ENCODE measurements at places on chromosomes 5 and 9.

GRCh38 chr5:10801931-10802666 is 41.1 kb upstream of the DAP start:
- DNase-seq: no peak

DNA sequence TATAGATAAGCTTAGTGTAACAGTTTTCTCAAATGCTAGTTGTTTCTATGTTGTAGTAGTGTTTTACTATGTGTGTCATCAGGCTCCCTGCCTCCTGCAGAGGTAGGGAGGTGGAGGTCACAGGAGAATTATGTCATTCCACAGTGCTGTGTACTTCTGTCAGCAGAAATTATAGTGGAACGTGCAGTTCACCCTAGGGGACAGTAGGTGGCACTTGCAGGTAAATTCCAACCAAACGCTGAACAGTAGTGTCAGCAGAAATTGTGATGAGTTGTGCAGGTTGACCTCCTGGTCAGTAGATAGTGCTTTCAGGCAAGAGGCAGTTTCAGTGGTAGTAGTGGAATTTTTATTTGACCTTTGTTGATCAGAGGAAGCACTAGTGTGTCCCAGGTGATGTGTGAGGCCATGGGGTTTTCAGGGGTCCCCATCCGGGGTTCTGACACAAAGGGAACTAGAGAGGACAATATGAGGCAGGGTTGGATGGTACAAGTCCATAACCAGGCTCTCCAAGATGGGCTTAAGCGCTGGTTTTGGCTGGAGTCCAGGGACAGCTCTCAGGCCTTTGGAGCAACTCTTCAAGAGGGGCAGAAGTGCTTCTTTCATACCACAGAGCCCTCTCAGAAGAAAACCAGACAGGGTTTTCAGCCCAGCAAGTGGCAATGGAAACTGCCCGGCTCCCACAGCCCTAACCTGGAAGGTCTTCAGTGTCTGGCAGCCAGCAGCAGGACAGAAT is 402.9 kb downstream of the CYLC2 start:
- DNase-seq: peak; percentile 68

DNA sequence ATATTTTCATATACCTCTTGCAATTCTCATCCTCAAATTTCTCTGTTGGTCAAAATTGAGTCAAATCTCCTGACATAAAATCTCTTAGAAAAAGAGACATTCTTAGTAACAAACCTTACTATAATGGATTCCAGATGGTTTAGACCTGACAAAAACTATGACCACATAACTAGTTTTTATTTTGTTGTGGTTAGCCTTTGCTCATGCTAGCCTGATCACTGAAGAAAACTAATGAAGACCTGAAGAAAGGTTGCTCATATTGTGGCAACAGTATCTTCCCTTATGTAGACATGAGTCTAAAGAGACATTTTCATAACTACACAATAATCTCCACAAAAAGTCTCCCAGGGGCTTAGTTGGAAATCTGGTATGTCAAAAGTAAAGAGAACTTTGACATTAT is 274.1 kb upstream of the TMEM161B start:
- no peak for DNase-seq

- no peak for DNase-seq
These were observed 138.6 kb upstream of the TSLP start for GRCh38 chr5:110932755-110933488.

GRCh38 chr5:158485604-158486081 is 614.1 kb downstream of the EBF1 start:
- DNase-seq: no peak

DNA sequence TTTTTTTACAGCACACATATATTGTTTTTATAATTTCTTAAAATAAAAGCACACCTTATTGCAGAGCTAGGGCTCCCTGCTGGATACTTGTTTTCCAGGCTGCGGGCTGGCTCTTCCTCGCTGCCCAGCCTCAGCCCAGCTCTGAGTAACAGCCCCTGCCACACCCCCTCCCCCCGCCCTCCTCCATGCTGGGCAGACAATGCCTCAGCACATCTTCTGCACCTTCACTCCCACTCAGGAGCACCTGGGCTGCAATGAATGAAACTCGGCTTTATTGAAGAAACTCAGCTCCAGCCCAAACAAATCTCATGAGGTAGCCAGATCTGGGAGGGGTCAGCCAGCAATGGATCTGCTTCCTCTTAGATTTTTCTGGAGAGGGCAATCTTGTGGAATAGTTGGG is 9.5 kb downstream of the IL9 start:
- no peak for DNase-seq

GRCh38 chr9:137302449-137303150 is 529 bp upstream of the NRARP start:
- DNase-seq: peak; percentile 45

GRCh38 chr5:79059674-79060073 is 9.8 kb downstream of the DMGDH start:
- no peak for DNase-seq

DNA sequence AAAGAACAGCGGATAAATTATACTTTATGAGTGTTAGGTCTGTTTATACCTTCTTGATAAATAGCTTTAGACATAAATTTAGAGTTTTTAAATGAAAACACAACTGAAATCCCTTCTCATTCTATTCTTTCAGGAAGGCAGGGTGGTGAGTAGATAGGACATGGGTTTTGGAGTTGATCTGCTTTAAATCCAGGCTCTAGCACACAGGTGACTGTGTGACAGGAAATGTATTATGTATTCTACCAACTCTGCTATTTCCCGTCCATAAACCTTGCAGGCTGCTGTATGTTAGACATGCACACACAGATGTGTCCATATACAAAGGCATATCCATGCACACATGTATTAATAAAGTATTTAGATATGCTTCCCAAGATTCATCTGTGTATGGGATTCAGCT is 19.3 kb upstream of the CARTPT start:
- DNase-seq: no peak

DNA sequence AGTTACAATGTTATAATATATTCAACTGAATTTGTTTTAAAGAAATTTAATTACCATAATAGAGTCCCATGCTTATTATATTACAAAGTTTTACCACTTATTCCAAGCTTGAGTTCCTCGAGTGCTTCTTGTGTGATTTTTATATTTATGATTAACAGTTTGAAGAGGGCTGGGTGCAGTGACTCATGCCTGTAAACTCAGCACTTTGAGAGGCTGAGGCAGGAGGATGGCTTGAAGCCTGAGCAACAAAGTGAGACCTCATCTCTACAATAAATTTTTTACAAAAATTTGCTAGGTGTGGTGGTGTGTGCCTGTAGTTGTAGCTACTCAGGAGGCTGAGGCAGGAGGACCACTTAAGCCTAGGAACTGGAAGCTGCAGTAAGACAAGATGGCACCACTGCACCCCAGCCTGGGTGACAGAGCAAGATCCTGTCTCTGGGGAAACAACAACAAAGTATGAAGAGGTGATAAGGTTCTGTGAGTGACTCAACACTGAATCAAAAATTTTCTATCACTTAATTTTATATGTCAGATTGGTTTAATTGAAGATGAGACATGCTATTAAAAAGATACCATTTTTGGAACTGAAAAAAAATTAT is 9.2 kb downstream of the POC5 start:
- DNase-seq: peak; percentile 9

GRCh38 chr5:55624841-55625588 is 87.1 kb downstream of the SLC38A9 start:
- DNase-seq: peak; percentile 46

DNA sequence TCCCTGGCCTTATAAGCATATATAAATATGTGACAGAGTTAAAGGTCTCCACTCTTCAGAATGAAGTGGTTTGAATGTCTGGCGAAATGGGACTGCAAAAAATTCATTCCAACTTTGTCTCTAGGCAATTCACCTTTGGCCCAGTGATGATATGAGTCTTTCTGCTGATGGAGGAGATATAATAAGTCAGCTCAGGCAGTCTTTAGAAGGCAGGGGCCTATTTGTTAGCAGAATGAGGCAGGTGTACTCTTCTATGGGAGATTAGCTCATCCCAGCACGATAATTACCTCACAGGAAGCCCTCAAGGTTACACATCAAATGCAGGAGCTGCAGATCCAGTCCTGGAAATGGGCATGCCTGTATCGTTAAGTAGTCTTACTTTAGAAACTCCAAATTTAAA is 300.5 kb downstream of the NR2F1-AS1 start:
- no peak for DNase-seq

DNA sequence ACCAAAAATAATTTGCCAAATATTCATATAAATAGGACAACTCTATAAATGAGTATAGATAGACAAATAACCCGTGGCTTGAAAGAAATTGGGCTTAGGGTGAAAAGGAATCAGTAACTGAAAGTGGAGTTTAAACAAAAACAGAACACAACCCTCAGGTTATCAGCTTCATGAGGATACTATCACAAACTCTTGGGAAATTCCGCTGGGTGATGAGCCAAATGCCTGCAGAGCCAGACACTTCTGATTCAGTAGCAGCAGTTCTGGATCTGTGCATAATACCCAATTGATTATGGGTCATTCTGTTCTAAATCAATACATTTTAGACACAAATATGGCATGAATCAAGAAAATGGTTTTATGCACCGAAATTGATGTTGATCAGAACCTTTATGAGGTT is 72.4 kb downstream of the CAMK4 start:
- DNase-seq: peak; percentile 2

DNA sequence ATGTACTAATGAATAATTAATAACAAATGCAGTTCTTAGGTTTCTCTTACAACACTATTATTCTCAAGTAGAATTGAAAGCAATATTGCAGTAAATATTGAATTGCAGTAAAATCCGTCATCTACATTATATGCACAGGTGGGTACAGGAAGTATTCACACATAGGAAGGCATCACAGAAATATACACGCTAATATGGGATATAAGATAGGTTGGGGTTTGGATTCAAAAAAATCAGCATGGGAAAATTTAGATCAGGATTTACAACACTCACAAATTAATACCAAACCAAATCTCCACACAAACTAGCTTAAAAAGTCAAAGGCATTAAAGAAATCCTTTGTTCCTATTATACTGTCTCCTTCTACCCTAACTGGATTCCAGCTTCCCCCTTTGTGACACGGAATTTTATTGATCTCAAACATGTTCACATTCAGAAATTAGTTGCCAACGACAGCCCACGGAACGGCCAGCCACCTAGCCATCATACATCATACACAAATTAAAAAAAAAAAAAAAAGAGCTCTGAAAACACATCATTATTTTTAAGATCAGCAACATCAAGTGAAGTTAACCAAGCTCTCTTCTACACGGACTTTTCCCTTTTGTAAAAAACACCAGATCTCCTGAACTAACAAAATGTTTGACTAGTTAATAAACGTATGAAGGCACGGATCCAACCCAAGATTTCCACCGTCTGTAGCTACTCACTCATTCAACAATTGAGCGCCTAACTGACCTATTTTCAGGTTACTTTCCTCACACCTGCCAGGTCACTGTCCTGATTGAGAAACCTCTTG is 2.2 kb downstream of the NR6A1 start:
- no peak for DNase-seq

DNA sequence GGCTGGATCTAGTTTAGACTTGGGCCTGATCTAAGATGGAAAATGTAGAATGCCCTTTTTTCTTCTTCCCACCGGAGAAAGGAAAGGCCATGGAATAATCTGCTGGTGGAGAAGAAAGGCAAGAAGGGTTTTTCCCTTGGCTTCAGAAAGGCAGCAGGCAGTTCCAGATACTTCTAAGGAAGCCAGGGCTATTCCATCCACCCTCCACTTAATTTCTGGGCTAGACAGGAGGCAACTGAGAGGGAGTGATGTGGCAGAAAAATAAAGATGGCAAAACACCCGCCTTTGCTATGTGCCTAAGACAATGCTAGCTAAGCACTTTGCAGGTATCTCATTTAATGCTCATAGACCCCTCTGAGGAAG is 9.9 kb downstream of the MYOZ3 start:
- DNase-seq: no peak

- no peak for DNase-seq
These were observed 3.0 kb downstream of the GARIN3 start for GRCh38 chr5:157162919-157163510.

- no peak for DNase-seq
These were observed 156.1 kb upstream of the MRPS30 start for GRCh38 chr5:44652674-44653073.

DNA sequence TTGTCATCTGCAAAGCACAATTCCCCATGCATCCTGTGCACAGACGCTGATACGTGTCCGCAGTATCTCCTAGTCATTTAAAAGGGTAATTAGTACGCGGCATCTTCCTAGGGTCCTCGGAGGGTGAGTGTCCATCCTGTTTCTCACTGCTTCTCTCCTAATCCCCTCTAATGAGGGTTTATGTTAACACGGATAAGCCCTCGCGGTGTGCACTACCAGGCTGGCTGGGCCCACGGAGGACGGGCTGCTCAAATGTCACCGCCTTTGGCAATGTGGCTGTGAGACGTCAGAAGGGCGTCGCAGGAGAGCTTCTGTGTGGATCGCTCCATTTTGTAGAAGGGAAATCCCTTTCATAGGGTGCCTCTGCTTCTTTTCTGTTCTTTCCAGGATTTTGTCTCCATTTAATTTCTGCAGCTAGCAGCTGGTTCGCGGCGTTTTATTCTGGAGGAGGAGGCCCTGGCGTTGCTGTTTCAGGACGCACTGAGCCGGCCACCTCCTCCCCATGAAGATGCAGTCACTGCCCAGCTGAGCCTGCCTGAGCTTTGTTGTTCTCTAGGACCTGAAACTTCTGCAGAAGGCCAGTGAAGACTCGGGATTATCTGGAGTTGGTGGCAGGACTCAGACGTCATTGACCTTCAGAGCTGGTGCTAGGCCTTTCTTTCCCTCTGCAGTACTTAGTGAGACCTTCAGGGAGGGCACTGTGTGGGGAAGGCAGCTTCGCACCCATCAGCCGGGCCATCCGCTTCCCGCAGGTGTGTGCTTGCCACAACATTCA is 326.1 kb upstream of the IRX1 start:
- no peak for DNase-seq

- no peak for DNase-seq
These were observed 49.3 kb downstream of the SREK1 start for GRCh38 chr5:66193419-66193818.

GRCh38 chr9:5851445-5851844 is 18.5 kb upstream of the ERMP1 start:
- DNase-seq: peak; percentile 98

- DNase-seq: no peak
These were observed 245.6 kb upstream of the RGMB start for GRCh38 chr5:98527846-98528245.

GRCh38 chr9:97593960-97594359 is 39.2 kb downstream of the TSTD2 start:
- no peak for DNase-seq

DNA sequence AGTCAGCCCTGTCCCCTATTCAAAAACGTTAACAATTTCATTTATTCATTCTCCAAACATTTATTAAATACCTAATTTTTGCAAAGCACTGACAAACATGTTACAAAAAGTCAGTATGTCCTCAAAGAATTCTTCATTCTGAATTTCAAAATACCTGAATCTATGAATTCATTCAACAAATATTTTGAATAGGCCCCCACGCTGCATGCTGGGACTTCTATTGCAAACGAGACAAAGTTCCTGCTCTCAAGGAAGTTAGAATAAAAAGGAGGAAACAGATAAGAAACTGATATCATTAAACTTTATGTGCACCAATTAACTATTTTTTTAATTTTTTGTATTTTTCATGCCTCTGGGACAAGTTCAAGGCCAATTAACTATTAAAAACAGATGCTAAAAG is 26.6 kb downstream of the TRPM6 start:
- no peak for DNase-seq

Measured in amniotic epithelial cell (primary cell).